Upper lobe of left lung (tissue), 6 donors: ENCODE measurements at places on chromosomes 16 and 17. TPM values are rescaled to one million over a fixed set of nuclear protein-coding genes. Genes with fewer than 3 reads are reported as not detected.

GRCh38 chr16:71359431-71359830, 908 bp downstream of the CALB2 start:
- DNase-seq = no peak
- H3K4me3 ChIP-seq = no peak overlapping the region
- no peaks in the 10 kb centered on the region for H3K36me3 ChIP-seq
- H3K27ac ChIP-seq = no peak overlapping the region
- no peaks in the 10 kb centered on the region for H3K27me3 ChIP-seq

GRCh38 chr17:43713494-43714162, 45.0 kb downstream of the SOST start:
- DNase-seq = peak; percentile 87
- peak overlapping the region; percentile 40 for H3K4me3 ChIP-seq
- no peaks in the 10 kb centered on the region for H3K27me3 ChIP-seq
- H3K27ac ChIP-seq = peak overlapping the region; percentile 79

The SLC39A11 gene
- total RNA-seq = 21.8 TPM

DNA sequence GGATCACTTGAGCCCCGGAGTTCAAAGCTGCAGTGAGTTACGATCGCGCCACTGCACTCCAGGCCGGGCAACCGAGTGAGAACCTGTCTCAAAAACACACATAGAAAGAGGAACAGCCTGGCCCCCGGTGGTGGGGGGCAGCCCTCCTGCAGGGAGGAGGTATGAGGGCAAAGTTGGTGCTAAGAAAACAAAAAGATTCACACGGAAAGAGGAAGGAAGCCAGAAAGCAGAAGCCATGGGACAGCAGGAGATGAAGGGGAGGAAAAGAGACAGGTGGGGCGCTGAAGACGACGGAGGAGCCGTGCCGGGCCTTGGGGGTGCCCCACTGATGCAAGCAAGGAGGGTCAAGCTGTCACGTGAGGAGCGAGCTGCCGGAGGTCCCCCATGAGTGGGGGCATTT, 8.2 kb upstream of the C16orf74 start:
- H3K4me1 ChIP-seq = peaks cover 4% of the 10 kb centered on the region
- H3K4me3 ChIP-seq = no peak overlapping the region
- no peaks in the 10 kb centered on the region for H3K27me3 ChIP-seq
- no peak overlapping the region for H3K27ac ChIP-seq

DNA sequence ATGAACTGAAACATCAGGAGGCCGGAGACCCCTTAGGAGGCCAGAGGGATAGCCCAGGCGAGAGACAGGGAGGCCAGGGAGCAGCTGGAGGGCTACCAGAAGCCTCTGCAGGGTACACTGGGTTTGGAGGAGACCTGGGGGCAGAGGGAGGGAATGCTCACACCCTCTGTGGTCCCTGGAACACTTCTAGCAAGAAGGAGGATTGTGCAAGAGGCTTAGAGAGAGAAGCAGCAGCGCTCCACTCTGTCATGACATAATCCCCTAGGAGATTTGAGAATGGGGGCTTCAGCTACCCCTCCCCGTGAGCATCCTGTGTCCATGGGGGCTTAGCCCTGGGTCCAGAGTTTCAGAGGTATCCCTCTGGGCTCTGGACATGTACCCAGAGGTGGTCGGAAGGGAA, 15.8 kb downstream of the GPR142 start:
- no peak for DNase-seq
- peaks cover 21% of the 10 kb centered on the region for H3K4me1 ChIP-seq
- no peaks in the 10 kb centered on the region for H3K36me3 ChIP-seq
- H3K27ac ChIP-seq = no peak overlapping the region

- H3K4me1 ChIP-seq = peaks cover 19% of the 10 kb centered on the region
- DNase-seq = peak; percentile 85
- H3K36me3 ChIP-seq = no peaks in the 10 kb centered on the region
- H3K4me3 ChIP-seq = peak within 1 kb of the TSS; percentile 6
These were observed at the start of gene MT1H for GRCh38 chr16:56669005-56669839. Gene MT1H, plus strand, starts transcription at chr16:56669814. Its CDS starts 71 bp downstream, at chr16:56669885.

- H3K27ac ChIP-seq = no peak overlapping the region
- peaks cover 47% of the 10 kb centered on the region for H3K4me1 ChIP-seq
- H3K27me3 ChIP-seq = no peaks in the 10 kb centered on the region
These were observed 16.1 kb upstream of the SP2 start for GRCh38 chr17:47879776-47880454.

The SP2 gene
- total RNA-seq = 8.4 TPM

- no peaks in the 10 kb centered on the region for H3K27me3 ChIP-seq
- peaks cover 12% of the 10 kb centered on the region for H3K36me3 ChIP-seq
- no peak overlapping the region for H3K27ac ChIP-seq
These were observed 23.8 kb downstream of the LDHD start for GRCh38 chr16:75092777-75093176.

DNA sequence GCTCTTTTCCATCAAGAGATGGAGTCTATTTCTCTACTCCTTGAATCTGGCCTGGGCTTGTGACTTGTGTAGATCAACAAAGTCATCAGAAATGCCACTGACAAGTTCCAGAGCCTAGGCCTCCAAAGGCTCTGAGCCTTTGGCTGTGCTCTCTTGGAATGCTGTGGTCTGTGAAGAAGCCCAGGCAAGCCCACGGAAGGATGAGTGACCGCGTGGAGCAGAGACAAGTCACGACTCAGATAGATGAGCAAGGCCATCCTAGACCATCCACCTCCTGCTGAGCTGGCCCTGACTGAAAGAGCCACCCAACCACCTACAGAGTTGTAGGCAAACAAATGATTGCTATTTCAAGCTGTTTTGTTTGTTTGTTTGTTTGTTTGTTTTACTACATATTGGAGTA, 11.6 kb upstream of the ICAM2 start:
- H3K36me3 ChIP-seq = no peaks in the 10 kb centered on the region
- H3K27me3 ChIP-seq = no peaks in the 10 kb centered on the region
- no peak overlapping the region for H3K27ac ChIP-seq
- DNase-seq = no peak
- H3K4me1 ChIP-seq = no peaks in the 10 kb centered on the region

- H3K4me1 ChIP-seq = no peaks in the 10 kb centered on the region
- no peaks in the 10 kb centered on the region for H3K27me3 ChIP-seq
- H3K4me3 ChIP-seq = no peak overlapping the region
These were observed 23.0 kb downstream of the SPPL2C start for GRCh38 chr17:45867702-45868101.

DNA sequence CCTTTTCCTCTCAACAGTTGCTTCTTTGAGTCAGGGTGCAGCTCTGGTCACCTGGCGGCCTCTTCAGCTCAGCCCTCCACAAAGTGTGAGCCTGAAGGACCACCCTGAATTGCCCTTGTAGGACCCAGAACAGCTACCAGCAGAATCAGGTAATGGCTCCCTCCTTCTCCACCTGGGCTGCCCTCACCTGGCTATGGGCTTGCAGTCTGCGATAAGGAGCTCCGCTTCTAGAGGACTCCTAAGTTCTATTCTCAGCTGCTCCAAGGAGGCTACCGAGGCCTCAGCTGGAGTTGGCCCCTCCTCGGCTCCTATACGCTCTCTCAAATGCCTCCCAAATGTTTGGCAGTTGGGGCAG, 13.4 kb downstream of the SMIM5 start:
- H3K36me3 ChIP-seq = peaks cover 27% of the 10 kb centered on the region
- no peaks in the 10 kb centered on the region for H3K27me3 ChIP-seq
- H3K4me1 ChIP-seq = peaks cover 38% of the 10 kb centered on the region
- H3K27ac ChIP-seq = peak overlapping the region; percentile 87
- DNase-seq = no peak
- no peak overlapping the region for H3K4me3 ChIP-seq

DNA sequence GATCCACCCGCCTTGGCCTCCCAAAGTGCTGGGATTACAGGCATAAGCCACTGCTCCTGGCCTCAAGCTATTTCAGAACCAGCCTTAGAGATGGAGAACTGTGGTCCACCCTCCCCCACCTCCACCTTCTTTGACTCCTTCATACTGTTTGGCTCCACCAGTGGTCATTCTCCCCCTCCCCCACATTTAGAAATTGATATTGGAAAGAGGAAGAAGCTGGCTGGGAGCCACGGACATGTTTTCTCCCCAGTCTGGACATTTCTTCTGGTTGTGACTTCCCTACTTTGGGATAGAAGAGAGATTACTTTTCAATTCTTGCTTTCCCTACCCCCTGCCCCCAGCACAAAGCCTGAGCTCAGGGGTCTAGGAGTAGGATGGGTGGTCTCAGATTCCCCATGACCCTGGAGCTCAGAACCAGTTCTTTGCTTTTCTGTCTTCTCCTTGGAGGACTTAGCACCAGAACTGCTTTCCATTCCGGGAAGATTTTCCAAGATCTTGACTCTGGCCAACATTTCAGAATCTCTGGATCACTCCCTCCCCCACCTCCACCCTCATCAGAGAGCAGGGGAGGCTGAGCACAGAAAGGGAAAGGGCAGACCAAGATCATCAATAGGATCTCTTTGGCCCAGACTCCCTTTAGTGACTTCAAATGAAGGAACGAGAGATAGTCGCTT, 16.3 kb downstream of the CAVIN1 start:
- H3K4me3 ChIP-seq = peak overlapping the region; percentile 20
- no peak for DNase-seq
- H3K36me3 ChIP-seq = peaks cover 20% of the 10 kb centered on the region
- H3K27me3 ChIP-seq = no peaks in the 10 kb centered on the region
- peaks cover 84% of the 10 kb centered on the region for H3K4me1 ChIP-seq

DNA sequence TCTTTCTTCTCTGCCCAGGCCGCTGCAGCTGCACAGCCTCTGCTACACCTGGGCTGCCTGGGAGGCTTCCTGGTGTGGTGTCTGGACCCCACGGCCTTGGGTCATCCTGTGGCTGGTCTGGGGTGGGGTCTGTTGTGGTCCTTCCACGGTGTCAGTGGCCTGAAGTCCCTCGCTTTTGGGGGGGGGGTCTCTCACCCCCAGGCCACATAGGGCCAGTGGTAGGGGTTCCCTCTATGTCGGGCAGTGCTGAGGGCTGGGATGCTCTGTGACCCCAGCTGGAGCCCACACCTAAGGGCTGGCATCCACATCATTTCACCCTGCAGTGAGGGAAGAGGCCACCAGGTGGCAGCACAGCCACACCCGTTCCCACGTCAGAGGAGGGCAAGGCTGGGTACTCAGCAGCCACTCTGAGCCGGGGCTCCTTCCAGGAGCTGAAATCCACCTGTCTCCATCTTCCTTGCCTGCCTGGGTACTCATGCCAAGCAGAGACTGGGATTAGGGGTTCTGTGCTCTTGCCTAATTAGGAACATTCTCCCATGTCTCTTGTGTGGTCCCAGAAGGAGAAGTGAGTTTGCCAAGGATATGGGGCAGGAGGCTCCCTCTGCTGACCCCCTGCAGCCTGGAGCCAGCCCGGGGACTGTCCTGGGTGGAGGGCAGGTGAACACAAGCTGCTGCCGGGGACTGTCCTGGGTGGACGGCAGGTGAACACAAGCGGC, 13.0 kb downstream of the ENGASE start:
- H3K27ac ChIP-seq = no peak overlapping the region
- peaks cover 4% of the 10 kb centered on the region for H3K27me3 ChIP-seq
- H3K4me3 ChIP-seq = no peak overlapping the region
- peaks cover 5% of the 10 kb centered on the region for H3K4me1 ChIP-seq

The CRAMP1 gene
- total RNA-seq = 23.0 TPM

GRCh38 chr16:87647431-87648185, 45.3 kb downstream of the JPH3 start:
- H3K4me1 ChIP-seq = no peaks in the 10 kb centered on the region
- H3K36me3 ChIP-seq = no peaks in the 10 kb centered on the region
- no peak for DNase-seq
- no peak overlapping the region for H3K4me3 ChIP-seq
- no peak overlapping the region for H3K27ac ChIP-seq
- no peaks in the 10 kb centered on the region for H3K27me3 ChIP-seq

The ACSF2 gene
- 239 TPM for total RNA-seq

The CEP295NL gene
- total RNA-seq = 2.6 TPM

The C16orf96 gene
- total RNA-seq = 1.00 TPM

- H3K27ac ChIP-seq = no peak overlapping the region
- DNase-seq = no peak
- no peak overlapping the region for H3K4me3 ChIP-seq
- no peaks in the 10 kb centered on the region for H3K27me3 ChIP-seq
These were observed 56.0 kb downstream of the CLUH start for GRCh38 chr17:2655546-2655945.

The RNF112 gene
- 6.3 TPM for total RNA-seq

The INCA1 gene
- total RNA-seq = 1.4 TPM

DNA sequence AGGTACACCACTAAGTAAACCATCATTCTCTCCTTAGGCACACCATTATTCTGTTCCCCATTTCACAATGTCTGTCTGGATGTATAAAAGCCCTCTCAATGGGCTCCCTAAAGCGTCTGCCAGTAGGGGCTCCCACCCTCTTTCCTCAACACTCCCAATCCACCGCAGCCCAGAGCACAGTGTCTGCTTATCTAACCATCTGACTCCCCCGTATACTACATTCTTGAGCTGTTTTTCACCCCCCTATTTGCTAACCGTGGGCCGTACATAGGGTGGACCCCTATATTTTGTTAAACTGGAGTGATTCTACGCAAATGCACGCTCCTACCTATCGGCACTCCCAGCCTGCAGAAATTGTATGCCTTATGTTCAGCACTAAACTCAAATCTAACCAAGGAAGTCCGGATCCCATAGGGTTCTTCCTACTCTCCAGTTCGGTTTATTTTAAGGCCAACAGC, 685 bp upstream of the PSMD3 start:
- no peak for DNase-seq
- H3K4me3 ChIP-seq = peak overlapping the region; percentile 100
- H3K4me1 ChIP-seq = peaks cover 29% of the 10 kb centered on the region
- peaks cover 14% of the 10 kb centered on the region for H3K36me3 ChIP-seq
- H3K27ac ChIP-seq = peak overlapping the region; percentile 99

DNA sequence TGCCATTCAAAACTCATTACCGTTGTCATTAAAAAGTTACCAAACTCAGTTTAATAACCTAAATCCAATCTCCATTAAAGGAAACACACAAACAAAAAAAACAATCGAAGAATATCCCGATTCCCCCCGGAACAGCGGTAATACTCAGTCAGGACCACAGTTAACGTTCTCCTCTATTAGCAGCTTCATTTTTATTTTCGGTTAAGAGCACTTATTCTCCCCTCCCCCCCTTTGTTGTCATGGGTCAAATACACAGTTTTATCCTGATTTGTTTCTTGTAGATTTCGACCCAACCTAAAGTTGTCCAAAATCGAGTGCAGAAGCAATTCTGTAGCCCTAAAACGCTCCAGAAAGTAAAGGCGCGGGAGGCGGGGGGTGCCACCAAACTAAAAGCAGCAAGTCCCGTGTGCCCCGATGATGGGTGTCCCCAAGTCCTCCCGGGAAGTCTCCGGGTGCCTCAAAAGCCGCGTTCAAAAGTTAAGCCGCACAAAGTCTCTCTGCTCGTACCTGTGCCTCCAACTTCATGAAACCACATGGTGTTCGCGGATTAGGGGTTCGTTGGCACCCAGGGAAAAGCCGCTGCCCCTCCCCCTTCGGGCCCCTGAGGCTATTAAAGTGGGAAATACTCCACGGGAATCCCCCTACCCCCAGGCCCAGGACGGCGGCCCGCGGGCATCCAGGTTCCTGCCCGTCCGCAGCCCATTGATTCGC, 996 bp downstream of the SUMO2 start:
- H3K27me3 ChIP-seq = no peaks in the 10 kb centered on the region
- peak overlapping the region; percentile 97 for H3K4me3 ChIP-seq
- peak; percentile 38 for DNase-seq
- H3K27ac ChIP-seq = peak overlapping the region; percentile 99
- peaks cover 24% of the 10 kb centered on the region for H3K4me1 ChIP-seq

The PYY gene
- total RNA-seq = not detected
